ENCODE measurements at places on chromosomes 1 and 21.

DNA sequence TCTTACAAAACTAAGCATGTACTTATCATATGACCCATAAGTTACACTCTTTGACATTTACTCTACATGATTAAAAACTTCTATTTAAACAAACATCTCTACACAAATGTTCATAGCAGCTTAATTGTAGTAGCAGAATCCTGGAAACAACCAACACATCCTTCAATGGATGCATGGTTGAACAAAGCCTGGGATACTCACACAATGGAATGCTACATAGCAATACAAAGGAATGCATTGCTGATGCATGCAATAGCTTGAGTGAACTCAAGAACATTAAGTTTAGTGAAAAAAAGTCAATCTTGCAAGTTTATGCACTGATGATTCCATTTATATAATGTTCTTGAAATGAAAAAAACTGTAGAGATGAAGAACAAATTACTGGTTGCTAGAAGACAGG, 686.9 kb downstream of the LRRIQ3 start:
- DNase-seq, result no peak

DNA sequence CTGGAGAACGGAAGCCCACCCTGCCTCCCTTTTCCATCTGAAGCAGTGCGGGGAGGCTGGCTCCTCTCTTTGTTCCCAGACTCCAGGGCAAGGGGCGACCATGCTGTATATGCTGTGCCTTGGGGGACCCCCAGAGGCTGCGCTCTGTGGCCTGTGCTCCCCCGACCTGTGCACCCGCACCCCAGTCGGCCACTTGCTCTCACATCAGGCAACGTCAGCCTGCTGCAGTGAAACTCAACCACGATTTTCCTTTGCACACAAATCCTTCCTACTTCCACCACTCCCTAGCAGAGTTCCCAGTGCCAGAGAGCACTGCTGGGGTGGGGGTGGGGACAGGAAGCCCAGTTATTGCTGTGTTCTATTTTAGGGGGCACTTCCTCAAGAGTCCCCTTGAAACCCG, 52.5 kb downstream of the SIM2 start:
- DNase-seq, result no peak

GRCh38 chr1:16019644-16020277, 1.9 kb upstream of the HSPB7 start:
- no peak for DNase-seq

DNA sequence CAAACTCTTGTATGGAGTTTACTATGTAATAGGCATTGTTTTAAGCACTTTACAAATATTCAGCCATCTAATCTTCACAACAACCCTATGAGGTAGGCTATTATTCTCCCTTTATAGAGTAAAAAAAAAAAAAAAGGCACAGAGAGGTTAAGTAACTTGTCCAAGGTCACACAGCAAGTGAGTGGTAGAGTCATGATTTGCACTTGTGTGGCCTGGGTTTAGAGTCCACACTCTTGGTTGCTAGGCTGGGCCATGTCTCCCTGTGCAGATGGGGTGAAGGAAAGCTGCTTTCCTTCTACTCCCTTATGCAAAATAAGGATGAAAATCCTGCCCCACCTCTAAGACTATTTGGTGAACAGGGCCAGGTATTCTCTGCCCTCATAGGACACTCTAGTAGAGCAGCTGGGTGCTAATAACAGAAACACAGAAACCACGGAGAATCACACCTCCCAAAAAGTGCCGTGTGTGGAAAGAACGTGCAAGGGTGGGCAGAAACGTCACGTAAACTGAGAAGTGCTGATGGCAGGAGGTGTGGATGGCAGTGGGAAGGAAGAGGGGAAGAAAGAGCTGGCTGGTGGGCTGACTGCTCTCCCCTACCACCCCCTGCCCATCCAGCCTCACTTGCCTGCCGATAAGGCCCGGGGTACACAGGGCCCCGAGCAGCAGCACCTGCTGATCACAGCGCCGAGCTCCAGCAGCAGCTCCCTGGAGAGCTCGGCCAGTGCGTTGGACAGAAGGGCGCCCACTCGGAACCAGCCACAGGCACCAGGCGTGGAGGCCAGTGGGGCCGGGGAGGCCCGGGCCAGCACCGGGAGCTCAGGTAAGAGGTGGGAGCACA, 28.3 kb upstream of the VPS13D start:
- no peak for DNase-seq

DNA sequence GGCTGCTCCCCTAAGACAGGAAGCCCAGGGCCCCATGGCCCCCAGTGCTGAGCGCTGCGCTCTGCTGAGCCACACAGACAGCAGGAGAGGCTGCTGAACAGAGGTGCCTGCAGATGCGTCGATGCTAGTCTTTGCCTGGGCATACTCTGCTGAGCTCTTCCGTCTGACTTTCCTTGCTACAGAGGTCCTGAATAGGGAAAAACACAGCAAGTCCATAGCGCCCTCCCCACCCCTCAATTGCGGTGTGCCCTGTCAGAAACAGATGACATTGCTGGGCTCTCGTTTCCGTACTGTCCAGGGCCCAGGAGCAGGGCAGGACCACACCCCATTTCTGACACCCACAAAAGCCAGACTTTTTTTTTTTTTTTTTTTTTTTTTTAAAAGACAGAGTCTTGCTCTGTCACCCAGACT, 252.5 kb downstream of the SDCCAG8 start:
- DNase-seq, result no peak

DNA sequence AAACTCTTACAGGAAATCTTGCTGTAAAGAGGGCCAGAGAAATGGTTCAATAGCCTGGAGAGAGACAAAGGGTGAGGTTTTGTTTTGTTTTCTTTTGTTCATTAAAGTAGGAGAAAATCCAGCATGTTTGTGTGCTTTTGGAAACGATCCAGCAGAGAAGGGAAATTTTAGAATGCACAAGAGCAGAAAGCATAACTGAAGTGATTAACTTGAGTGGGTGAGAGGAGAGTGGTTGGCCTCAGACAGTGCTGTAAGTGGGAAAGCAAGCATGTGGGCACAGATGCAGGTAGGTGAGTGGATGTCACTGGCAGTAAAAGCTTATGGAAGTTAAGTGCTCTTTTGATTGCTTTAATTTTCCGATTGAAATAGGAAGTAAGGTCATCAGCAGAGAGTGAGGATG, 50.2 kb downstream of the EEIG2 start:
- peak; percentile 73 for DNase-seq

DNA sequence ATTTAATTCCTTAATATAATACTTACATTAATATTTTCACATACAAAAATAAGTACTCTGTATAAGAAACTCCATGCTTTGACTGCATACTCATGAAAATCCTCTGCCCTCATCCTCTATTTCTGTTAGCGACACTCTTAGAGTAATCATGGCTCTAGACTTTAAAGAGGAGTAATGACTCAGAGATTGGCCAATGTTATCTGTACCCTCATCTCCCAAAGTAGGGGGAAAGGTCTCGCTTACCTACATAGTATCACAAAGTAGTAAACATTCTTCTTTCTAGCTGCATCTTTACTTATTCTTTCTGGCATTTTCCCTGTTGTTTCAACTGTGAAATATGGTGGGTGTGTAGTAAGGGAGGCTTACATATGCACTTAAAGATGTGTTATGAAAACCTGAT, 29.8 kb upstream of the SPAG17 start:
- no peak for DNase-seq

- no peak for DNase-seq
Observed at GRCh38 chr1:221093903-221094791, 214.9 kb downstream of the HLX start.

DNA sequence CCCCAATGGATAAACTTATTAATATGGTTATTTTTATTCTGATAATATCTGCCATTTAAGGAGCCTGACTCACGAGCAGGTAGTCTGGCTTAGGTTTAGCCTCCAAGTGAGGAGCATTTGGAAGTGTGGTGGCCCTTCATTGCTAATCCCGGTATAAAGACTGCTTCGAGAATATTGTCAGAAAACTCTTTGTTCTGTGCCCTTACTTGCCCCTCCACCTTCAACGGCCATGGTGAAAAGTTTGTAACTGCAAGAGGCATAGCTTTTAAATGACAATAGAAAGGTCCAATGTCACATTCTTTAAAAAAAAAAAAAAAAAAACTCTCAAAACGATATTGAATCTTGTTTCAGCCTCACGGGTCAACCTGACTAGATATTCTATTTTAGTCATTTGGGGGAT, 157.4 kb upstream of the PROX1 start:
- no peak for DNase-seq

DNA sequence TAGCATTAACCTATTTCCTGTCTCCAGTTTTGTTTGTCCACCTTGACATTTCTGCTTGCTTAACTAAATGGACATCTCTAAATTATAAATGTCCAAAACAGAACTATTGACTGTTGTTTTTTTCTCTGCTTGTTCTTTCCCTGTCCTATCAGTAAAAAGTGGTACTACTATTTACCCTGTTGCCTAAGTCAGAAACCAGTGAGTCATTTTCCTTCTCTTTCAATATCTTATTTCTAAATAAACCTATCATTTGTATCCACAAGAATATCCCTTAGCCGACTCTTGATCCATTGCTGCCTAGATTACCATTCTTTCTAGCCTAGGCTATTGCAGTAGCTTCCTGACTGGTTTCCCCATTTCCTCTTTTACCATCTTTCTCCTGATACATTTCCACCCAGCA, 22.5 kb downstream of the MIER1 start:
- no peak for DNase-seq

All from NCI-H1436 treated with DMSO at 0.1 percent for 48 hours (cell line).